Stimulated activated CD4-positive, alpha-beta T cell treated with anti-CD3 and anti-CD28 coated beads, Interleukin-1b, Interleukin-23, amount 100 ng/mL, for 1 hour (primary cell): ENCODE measurements at places on chromosomes 7 and 10.

- peak; percentile 6 for DNase-seq
Observed at GRCh38 chr10:95560278-95561176, 644 bp downstream of the SORBS1 start.

GRCh38 chr10:121221072-121221471 lies 369.9 kb downstream of the WDR11 start:
- DNase-seq, result no peak

DNA sequence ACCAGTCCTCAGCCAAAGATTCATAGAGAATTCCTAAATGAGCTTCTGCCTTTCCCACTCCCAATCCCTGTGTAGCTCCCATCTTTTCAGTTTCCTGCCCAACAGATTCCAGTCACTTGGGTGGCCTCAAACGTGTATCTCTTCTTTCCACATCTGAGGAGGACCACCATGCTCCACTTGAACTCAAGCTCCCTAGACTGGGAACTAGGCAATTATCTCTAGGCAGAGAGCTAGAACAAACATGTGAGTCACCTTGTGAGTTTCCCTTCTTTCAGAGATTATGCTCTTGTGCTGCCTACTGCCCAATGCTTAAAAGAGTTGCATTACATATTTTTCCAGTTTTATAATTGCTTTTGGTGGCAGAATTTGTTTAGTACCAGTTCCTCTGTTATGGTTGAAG lies 178.0 kb downstream of the MDFIC start:
- no peak for DNase-seq

DNA sequence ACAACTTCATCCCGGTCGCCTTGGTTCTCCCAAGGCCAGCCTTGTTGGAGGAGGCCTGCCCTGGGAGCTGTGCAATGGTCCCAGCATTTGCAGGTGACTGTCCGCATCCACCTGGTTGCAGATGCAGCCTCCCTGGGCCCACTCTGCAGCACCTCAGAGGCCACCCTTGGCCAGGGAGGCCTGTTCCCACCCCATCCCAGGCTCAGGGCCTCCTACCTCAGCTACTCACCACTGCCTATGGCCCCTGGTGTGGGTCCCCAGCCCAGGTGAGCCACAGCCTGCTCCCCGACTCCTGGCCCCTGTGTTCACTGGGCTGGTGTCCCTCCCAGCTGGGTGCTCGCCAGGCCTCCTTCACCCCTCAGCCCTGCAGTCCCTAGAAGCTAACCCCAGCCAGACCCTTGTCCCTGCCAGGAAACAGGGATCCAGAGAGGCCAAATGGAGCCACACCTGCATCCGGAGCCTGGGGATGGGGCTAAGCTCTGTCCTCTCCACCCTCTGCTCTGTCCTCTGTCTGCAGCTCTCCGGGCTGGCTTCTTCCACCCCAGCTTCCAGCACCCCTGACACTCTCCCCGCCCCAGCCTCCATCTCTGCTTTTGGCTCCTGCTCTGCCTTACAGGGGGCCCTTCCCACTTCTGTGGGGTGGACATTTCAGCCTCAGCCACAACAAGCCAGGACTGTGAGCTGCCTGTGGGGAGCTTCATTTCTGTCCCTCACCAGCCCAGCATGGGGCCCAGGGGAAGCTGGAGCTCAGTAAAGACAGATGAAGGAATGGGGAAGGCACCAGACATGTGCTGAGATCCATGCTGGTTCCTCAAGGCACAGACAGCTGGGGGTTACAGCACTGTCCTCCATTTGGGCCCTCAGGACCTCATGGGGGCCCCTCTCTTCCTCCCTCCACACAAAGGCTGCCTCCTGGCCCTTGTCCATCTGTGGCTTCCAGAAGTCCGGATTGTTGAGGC lies 35.6 kb upstream of the ANTXRL start:
- no peak for DNase-seq

- no peak for DNase-seq
Observed at GRCh38 chr10:58570307-58570723, 57.6 kb downstream of the BICC1 start.

DNA sequence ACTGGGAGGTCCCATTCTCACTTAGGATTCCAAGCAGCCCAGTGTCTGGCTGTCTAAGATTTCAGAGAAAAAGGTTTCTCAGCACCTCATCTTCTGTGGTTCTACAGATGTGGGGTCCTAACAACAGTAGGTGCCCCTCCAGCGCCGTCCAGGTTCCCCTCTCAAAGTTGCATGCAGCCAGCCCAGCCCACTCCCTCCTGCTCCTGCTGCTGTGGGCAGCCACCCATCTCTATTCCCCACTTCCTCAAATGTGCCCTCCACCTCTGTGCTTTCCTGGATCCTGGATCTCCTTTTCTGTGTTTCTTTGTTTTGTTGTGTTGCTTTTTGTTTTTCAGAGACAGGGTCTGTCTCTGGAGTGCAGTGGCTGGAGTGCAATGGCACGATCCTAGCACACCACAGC lies 13.3 kb upstream of the SLC18A3 start:
- no peak for DNase-seq

DNA sequence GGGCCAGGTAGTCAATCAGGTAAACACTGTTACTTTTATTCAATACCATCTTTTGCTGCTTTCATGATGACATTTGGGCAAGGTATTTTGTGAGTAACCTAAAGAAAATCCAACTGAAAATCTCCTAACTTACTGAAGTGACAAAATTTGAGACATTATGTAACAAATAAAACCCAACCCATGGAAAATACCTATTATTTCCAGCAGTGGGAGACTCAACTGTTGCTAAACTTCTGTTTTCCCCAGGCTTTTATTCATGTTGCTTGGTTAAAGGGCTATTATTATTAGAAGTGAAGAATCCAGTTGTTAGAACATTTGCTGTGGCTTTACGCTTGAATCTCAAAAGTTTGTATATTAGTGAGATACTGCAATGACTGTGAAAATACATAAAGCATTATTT lies 215.9 kb downstream of the MDFIC start:
- DNase-seq, result no peak

DNA sequence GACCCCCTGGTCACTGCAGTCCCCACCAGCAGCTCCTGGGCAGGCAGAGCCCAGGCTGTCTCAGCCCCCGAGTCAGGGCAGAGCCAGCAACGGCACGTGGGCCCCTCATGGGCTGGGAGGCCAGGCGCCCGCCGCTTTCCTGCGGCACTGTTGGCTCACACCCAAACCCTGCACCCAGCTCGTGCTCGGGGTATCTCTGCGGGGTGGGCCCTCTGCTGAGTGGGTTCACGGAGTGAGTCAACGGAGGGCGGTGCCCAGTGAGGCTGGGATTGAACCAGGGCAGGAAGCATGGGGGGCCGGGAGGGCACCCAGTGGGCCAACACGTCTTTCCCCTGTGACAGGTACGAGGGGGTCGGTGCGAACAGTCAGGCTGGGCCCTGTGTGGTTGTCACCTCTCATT lies 28.9 kb downstream of the ADAP1 start:
- DNase-seq, result no peak

DNA sequence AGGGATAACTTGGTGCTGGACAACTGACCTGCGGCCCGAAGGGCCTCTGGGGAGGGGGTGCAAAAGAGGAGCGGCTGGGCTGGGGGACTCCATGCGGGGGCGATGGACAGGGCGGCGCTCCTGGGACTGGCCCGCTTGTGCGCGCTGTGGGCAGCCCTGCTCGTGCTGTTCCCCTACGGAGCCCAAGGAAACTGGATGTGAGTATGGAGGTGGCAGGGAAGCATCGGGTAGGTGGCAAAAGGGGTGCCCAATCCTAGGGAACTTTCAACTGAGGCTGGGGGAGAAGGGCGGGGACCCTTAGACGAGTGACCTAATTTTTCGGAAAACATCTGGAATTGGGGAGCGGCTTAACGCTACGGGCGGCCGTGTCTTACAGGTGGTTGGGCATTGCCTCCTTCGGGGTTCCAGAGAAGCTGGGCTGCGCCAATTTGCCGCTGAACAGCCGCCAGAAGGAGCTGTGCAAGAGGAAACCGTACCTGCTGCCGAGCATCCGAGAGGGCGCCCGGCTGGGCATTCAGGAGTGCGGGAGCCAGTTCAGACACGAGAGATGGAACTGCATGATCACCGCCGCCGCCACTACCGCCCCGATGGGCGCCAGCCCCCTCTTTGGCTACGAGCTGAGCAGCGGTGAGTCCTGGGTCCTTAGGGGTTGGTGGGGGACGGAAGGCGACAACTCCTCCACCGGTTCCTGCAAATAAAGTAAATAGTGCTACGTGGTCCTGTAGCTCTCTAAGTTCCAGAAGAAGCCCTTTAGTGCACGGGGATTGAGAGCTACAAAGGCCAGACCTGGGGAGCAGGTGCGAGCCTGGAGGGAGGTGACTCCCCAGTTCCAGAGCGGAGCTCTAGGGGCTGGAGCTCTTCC lies 622 bp downstream of the WNT16 start:
- no peak for DNase-seq

- DNase-seq, result no peak
Observed at GRCh38 chr10:86300399-86300925, 66.1 kb downstream of the GRID1 start.

GRCh38 chr7:38025815-38026214 lies 105.4 kb downstream of the EPDR1 start:
- no peak for DNase-seq

- no peak for DNase-seq
Observed at GRCh38 chr10:80272793-80273522, 16.5 kb downstream of the MAT1A start.

DNA sequence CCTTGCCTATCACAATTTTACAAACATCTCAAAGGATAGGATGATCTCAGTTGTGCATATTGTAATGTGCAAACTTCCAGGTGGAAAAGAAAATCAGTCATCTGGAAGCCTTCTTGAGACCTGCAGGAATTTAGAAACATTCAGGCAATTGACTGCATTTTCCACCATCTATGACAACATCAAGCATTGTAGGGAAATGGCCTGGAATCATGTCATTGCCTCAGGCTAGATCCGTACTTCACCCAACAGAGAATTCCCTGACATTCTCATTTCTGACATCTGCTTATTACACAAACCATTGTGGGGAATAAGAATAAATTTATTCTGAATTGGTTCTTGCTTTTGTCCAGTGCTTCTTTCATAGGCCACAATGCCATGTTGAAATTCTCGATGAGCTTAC lies 124.9 kb upstream of the NPVF start:
- no peak for DNase-seq

GRCh38 chr7:127535546-127536393 lies 49.6 kb downstream of the GCC1 start:
- no peak for DNase-seq

- DNase-seq, result no peak
Observed at GRCh38 chr7:101870361-101871062, 53.1 kb downstream of the CUX1 start.
